Activated CD4-positive, alpha-beta T cell treated with anti-CD3 and anti-CD28 coated beads for 24 hours (primary cell): ENCODE measurements at places on chromosomes 5 and 9.

- DNase-seq = no peak
Measured at GRCh38 chr9:6644346-6645104, 1.0 kb downstream of the GLDC start.

DNA sequence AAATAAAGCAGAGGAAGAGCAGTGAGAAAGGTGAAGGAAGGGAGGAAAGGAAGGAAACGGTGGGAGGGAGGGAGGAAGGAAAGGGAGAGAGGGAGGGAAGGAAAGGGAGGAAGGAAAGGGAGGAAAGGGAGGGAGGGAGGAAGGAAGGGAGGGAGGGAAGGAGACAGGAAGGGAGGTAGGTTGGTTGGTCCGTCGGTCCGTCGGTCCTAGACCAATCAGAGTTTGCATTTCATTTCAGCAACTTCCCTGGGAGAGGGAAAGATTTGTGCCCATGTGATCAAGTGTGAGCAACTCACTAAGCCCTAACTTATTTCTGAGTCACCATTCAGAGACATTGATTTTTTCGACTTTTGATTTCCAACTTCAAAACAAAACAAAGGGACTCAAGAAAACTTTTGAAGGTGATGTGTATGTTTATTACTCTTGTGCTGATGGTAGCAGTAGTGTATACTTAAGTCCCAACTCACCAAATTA is 18.8 kb downstream of the NANS start:
- DNase-seq = no peak

GRCh38 chr9:85130260-85130659 is 460.7 kb downstream of the NTRK2 start:
- no peak for DNase-seq

DNA sequence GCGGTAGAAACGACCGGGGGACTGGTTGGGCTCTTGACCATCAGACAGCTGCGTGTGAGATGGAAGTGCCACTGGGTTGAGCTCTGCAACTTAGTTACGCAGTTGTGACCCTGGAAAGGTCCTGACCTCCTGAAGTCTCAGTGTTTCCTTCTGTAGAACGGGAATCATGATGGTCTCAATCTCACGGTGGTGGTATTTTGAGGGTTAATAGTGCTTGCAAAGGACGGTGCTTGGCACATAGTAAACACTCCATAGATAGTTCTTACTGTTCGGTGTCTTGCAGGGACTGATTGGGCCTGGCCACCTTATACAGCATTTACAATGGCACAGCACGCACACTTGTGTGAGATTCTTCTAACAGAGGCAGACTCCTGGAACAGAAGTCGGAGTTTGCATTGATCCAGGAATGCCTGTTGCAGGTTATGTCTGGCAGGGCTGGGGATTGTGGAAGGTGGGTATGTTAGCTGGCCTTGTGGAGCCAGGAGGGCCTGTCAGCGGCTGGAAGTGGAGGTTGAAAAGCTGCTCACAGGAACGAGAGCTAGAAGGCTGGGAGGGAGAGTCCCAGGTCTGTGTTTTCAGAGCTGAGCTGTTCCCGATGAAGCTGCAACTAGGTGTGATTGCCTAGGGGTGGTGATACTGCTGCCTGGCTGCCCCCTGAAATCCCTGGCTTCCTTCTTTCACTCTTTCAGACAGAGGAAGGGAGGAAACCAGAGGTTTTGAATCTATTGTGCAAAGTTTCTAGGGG is 962 bp upstream of the TXN start:
- DNase-seq = no peak

DNA sequence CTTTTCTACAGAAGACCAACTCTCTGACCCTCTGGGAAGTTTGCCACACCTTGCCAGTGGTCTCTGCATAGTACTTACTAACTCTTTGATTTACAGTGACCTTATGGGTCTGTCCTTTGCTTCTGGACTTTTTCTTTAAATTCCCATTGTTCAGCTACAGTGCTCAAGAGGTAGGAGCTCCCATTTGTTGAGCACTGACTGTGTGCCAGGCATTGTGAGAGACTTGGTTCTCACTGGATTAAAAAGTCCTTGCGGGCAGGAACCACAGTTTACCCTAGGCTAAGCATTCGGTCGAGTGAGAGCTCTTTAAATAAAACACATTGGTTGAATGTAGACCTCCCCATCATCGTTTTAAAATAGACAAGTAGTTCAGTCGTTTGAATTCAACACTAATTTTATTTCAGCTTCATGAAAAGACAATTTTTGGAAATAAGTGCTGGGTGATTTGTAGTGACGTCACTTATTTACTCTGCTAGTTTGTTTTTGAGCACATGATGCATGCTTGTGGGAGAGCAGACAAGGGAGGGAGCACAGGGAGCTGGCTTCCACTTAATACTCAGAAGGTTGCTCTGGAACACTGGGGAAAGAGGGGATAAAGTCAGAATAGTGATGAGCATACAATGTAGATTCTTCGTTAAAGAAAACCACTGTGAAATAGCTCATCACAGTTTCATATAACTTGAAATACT is 27.1 kb downstream of the RASGRF2 start:
- no peak for DNase-seq

- no peak for DNase-seq
Measured at GRCh38 chr9:88835038-88835466, 156.2 kb upstream of the S1PR3 start.

DNA sequence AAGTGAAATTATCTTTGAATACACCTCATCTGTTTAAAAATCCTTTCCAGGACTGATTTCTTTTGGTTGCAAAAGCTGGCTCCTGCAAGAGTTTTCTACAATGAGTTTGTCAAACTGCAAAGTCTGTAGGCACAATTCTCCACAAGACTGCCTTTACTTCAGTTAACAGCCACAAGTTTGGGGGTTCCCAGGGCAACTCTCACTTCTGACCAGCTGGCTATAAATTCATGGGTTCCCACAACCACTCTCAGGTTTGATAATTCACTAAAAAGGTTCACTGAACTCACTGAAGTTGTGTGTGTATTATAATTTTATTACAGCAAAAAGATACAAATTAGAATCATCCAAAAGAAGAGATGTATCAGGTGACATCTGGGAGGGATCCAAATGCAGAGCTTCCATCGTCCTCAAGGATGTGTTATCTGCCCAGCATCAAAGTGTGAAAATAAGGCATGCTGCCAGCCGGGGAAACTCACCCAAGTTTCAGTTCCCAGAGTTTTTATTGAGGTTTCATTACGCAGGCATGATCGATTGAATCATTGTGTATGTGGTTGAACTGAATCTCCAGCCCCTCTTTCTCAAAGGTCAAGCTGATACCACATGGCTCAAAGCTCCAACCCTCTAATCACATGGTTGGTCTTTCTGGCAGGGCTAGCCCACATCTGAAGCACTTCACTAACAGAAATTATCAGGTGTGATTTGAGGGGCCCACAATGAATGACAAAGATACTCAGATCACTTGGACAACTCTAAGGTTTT is 19.0 kb upstream of the PSIP1 start:
- no peak for DNase-seq

GRCh38 chr5:98769959-98770208 is 3.6 kb upstream of the RGMB start:
- DNase-seq = no peak
